Hepatic stellate cell (primary cell): ENCODE measurements at places on chromosomes 4 and X.

- peak; percentile 78 for DNase-seq
Measured at GRCh38 chr4:6885953-6886557, 23.6 kb upstream of the TBC1D14 start.

GRCh38 chr4:184968784-184969201 lies 49.5 kb upstream of the HELT start:
- DNase-seq: no peak

GRCh38 chr4:88315460-88316017 lies 31.2 kb upstream of the PPM1K start:
- DNase-seq: no peak

DNA sequence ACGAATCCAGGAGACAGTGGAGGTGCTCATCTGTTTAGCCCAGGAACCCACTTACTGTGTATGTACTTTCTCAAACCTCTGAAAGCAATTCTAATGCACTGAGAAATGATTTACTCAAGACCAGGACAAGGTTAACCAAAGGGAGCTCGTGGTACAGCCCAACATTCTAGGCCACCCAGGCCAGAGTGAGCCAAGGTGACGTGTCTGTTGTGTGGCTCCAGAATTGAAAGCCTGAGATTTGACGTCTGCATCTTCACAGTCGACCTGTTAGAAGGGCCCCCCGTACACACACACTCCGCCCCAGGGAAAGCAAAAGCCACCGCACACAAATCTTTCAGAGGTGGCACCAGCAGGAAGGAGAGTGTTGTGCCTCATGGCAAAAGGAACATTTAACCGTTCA lies 2.3 kb downstream of the MAP3K15 start:
- no peak for DNase-seq

- no peak for DNase-seq
Measured at GRCh38 chrX:54043056-54043455, 1.2 kb downstream of the PHF8 start.

DNA sequence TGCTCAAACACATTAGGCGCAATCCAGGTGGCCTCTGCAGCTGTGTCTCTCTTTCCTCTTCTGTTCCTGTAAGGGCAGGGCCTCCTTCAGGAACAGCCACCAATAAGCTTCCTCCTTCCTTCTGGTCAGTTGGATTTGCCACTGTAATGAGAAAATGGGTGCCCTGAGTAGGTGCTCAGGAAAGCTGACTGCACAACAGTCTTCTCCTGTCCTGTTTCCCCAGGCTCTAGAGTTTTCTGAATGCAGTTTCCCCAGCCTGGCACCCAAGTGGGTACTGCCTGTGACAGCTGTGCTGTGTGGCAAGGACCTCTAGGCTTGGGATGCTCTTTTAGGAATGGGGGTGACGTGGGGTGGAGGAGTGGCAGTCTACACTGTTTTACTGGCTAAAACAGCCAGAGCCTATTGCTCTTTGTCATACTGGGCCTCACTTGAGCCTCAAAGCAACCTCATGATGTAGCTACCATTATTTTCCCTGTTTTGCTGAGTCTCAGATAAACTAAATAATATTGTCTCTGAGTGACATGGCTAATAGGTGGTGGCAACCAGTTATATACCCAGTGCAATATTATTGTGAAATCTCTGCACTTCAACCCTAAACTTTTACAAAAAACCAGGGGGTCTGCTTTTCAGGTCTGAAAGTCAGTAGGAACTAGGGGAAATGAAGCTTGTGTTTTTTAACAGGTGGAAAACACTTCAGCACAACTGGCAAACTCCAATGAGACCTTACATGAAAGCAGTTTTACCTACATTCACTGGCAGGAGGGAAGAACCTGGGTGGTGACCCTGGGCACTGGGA lies 1.2 kb downstream of the CXCL2 start:
- DNase-seq: no peak

DNA sequence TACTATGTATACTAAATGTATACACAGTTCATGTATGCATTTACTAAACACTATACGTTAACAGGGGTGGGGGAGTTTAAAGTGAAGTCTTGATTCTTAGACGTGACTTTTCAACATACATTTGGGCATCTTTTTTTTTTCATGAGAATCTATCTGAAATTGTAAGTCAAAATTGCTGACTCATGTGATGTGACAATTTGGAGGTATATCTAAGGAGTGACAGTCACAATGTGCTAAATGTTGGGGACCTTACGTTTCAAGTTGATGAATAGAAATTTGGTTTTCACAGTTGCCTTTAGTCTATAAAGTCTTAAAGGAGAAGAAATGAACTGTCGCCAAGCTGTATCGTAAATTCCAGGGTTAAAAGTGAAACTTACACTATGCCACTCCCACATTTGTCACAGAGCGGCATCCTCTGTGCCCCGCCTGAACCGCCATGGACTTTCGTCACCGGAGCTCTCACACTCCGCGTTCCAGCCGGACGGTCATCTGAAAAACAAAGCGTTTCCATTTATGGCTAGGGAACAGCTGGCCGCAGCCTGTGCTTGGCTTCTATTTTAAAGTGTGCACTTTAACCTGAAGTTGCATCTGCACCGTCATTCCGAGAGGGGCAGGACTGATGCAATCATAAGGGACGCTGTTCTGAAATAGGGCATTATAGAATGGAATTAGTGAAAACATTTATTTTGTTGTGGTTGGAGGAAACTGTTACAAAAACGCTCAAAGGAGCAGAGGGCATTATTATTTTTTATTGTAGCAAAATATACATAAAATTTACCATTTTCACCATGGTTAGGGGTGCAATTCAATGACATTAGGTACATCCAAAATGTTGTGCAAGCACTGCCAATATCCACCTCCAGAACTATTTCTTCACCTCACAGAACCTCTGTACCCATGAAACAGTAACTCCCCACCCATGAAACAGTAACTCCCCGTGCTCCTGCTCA lies 30.9 kb downstream of the PDLIM3 start:
- peak; percentile 74 for DNase-seq

DNA sequence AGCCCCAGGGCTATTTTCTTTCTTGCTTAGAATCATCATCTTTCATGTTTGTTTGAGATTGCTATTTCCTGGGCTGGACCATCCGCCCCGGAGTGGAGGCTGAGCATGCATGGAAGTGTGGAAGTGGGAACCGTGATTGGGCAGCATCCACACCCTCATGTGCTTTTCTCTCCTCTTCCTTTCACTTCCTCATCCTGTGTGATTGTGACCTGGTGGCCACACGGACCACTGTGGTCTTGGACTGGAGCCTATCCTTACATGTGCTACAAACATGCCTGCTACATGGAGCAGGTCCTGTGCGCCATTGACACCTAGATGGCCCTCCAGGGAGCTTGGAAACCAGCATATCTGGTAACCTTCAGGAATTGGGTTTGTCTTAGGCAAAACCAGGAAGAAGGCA lies 175.9 kb upstream of the LCORL start:
- DNase-seq: no peak

GRCh38 chr4:5125321-5125720 lies 74.0 kb downstream of the STK32B start:
- DNase-seq: no peak

DNA sequence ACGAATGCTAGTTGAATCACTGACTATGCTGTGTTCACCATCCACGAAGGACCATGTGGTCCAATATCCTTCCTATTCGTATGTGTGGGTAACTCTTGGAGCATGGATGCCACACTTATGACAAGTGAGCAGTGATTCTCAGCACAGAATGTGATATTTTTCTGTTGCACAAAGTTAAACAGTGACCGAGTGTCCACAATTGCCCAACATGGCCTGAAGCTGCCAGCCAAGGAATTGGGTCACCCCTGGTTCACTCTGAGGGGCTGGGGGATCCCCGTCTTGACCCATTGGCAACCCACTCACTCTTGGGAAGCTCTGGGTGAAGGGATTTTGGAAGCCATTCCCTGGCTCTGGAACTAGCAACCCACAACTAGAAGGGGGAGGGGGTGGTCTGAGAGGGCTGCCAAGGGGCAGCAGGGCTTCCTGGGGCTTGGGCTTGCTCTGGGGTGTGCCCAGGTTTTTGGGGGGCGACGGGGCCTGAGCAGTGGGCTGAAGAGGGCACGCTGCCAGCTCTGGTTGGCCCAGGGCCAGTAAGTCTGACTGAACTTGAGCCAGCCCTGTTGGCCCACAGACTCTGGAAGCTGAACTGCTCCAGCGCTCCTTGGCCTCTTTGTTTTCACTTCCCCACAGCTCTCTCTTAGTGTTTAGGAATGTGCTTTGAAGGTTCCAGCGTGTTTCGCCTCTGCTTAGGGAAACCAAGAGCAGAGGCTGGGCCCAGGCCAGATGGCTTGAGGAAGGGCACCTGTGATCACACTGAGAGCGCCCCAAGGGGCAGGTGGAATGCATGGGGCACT lies 43.1 kb upstream of the BCOR start:
- DNase-seq: no peak

GRCh38 chrX:154473683-154474082 lies 5.4 kb downstream of the LAGE3 start:
- no peak for DNase-seq

- DNase-seq: no peak
Measured at GRCh38 chrX:100477958-100478357, 67.9 kb upstream of the PCDH19 start.

- DNase-seq: peak; percentile 26
Measured at GRCh38 chr4:106898621-106899230, 137.4 kb downstream of the DKK2 start.

GRCh38 chrX:136735601-136736000 lies 45.1 kb downstream of the ARHGEF6 start:
- DNase-seq: no peak

DNA sequence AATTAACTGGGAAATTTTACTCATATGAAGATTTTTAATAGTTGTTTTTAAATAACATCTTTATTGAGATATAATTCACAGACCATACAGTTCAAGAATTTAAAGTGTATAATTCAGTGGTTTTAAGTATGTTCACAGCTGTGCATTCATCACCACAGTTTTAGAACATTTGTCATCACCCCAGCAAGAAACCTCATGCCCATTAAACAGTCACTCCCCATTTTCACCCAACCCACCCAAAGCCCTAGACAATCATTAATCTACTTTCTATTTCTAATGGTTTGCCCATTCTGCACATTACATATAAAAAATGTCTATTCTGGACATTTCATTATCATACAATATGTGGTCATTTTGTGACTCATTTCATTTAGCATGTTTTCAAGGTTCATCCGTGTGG lies 2.8 kb downstream of the UPRT start:
- no peak for DNase-seq

GRCh38 chr4:185255868-185256267 lies 46.5 kb downstream of the SNX25 start:
- no peak for DNase-seq

GRCh38 chrX:31580726-31581125 lies 508.9 kb upstream of the FTHL17 start:
- peak; percentile 2 for DNase-seq

DNA sequence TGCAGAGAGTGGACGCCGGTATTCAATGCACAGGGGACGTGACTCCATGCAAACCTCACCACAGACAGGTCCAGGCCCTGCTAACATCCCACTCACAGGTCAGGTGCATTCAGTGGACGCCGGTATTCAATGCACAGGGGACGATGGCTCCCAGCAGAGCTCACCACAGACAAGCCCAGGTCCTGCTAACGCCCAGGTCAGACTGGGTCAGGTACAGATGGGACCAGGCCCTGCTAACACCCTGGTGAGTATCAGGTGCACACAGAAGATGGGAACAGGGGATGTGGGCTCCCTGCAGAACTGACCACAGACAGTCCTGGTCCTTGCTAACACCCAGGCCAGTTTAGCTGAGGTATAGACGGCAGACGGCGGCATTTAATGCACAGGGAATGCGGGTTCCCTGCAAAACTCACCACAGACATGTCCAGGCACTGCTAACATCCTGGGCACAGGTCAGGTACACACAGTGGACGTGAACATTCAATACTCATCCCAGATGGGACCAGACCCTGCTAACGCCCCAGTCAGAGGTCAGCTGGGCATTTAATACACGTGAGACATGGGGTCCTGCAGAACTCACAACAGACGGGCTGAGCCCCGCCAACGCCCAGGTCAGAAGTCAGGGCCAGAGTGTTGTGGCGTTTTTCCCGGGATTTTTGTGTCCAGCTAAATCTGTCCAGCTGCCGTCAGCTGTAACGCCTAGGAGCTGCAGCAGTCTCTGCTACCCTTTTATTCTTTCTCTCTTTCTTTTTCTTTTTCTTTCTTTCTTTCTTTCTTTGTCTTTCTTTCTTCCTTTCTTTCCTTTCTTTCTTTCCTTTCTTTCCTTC lies 99.2 kb downstream of the SHOX start:
- DNase-seq: no peak

- no peak for DNase-seq
Measured at GRCh38 chr4:15457406-15458201, 12.1 kb upstream of the CC2D2A start.

GRCh38 chr4:79833857-79834256 lies 239.2 kb downstream of the ANTXR2 start:
- DNase-seq: no peak

DNA sequence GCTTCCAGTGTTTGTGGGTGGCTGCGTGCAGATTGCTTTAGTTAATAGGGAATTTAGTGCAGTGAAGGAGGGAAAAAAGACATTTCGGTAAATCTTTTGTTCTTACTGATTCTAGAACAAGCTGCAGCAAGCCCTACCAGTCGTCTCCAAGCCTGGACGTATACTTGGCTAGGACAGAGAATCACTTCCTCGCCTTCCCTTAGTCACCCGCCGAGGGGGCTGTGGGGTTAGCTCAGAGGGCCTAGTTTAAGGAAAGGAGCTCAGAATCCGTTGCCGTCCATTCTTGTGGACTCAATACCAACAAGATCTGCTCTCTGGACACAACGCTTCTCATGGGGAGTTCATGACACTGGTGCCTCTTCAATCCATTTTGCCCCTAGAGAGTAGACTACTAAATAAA lies 36.3 kb upstream of the FAT1 start:
- no peak for DNase-seq

DNA sequence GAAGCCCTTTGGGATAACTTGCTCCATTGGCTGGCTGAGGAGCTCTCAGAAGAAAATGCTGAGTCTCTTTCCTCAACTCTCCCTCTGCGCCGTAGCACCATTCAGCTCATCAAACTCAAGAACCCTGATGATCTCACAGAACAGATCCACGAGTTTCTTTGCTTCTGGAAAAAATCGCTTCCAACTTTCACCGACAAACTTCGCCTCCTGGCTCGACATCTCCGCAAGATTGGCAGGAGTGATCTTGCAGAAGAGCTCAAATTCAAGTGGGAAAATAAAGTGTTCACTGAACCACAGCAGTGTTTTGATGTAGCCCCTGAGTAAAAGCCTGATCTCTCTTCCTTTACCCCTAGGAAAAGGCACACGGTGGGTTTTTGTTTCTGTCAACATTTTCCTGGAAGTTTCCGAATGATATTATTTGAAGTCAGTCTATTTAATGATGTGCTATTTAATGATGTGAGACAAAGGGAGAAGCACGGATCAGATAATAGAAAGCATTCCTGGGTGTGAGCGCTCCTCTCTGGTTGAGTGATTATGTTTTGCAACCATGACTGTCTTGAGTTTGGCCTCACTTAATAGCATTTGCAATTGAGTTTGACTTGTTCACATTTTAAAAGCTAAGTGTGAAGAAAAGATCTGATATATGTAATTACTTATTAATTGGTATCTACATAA lies 62.2 kb downstream of the DTHD1 start:
- DNase-seq: no peak
